ENCODE measurements at places on chromosomes 16 and 17. TPM values are rescaled to one million over a fixed set of nuclear protein-coding genes. Genes with fewer than 3 reads are reported as not detected.

KRTAP3-1 gene
- not detected for total RNA-seq

HOXB2 gene
- total RNA-seq: 14.1 TPM

AP2B1 gene
- total RNA-seq: 37.9 TPM

MT2A gene
- total RNA-seq: 220 TPM

SEPTIN1 gene
- 2.4 TPM for total RNA-seq

PRR15L gene
- 11.0 TPM for total RNA-seq

HBQ1 gene
- total RNA-seq: not detected

CACNG5 gene
- total RNA-seq: not detected

AURKB gene
- 22.0 TPM for total RNA-seq

EFNB3 gene
- 1.6 TPM for total RNA-seq

Measured in esophagus mucosa (tissue), 1 donor.